ENCODE measurements at places on chromosomes 7 and 10.

DNA sequence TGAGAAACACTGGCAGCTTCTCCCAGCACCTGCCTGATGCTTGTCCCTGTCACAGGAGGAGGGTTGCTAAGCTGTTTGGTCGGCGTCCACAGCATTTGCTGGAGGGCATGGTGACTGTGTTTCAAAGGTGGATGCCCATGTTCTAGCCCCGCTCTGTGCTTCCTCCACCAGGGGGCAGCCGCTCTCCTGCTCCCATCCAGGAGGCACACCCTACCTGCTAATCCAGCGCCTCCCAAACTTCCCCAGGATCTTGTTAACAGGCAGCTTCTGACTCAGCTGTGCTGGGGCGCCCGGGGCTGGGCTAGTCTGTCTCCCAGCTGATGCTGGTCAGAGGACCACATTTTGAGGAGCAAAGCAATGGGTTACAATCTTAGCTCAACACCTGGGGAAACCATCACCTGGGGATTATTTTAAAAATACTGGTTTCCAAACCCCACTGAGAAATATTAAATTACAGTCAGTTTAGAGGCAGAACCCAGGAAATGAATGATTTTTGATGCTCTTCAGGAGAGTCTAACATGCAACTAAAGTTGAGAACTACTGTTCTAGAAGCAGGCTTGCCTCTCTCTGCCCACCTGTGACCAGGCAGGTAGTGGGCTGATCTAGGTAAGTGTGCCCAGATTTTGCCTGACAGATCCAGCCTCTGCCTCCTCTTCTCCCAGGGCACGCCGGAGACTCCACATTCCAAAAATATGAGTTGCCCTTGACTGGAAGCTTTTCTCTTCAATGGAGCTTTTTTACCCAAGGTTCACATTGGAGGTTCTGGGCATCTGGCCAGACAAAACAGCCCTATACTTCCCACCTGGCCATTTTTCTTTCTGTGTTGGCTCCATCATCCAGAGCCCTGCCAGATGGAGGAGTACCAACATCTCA is 92.7 kb upstream of the GPR26 start:
- peak; percentile 20 for DNase-seq

GRCh38 chr7:151008143-151008510 is 16.2 kb downstream of the ATG9B start:
- DNase-seq = peak; percentile 62

GRCh38 chr7:151673216-151673615 is 153.5 kb upstream of the RHEB start:
- no peak for DNase-seq

DNA sequence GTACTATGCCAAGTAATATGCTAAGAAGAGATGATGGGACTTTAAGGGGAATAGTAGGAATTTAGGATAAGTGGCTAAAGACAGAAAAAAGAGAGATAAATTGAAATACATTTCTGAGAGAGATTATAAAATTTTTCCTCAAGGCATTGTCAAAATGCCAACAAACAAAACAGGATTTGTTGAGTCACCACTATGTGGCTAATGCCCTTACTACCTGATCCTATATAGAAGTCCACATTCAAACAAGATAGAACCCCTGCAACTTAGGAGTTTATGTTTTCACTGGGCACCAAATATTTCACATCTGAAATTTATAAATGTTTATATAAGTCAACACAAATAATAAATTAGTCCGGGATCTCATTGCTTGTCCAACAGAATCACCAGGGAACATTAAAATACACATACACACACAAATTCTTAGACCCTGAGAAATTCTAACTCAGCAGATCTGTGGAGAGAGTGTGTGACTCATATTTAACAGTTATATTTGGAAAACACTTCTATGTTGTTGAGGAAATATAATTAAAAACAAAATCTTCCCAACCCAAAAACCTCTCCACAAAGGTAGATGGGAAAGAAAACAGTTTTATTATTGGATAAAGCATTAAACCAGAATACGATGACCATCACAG is 154.3 kb downstream of the PPP1R3A start:
- DNase-seq = no peak

DNA sequence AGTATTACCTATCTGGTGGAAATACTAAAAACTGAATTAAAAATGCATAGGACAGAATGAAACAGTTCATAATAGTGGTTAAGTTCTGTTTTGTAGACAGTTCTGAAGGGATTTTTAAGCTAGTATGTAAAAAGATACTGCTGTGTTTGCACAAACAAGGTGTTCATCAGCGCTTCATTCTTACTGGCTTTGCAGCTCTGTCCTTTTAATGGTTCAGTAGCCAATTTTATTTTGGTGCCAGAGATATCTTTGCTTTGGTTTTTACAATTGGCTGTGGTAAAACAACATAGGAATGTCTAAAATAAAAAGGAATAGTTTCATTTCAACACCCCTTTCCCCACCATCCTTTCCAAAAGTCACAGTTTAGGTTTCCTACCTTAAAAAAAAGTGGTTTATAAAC is 33.0 kb downstream of the STAM start:
- DNase-seq = no peak

DNA sequence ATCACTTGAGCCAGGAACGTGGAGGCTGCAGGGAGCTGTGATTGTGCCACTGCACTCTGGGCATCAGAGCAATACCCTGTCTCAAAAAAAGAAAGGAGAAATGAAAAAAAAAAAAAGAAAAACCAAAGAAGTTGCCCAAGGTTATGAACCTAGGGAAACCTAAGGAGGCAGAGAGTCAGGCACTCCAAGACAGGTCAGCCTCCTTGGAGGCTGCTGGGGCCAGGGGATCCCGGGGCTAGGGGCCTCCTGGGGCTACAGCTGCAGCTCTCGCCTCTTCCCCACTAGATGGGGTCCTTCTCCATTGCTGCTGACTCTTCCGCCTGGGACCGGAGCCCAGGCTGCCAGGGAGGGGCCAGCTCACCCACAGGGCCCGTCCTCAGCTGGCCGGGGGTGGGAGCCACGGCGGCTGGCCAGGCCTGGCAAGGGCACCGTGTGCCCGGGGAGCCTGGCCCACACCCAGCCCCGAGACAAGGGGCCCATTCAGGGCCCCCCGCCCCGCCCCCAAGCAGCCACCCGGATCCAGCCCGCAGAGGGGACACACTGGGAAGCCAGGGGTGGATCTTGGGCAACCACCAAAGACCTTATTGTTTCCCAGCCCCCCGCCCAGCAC is 1.7 kb upstream of the SPACDR start:
- no peak for DNase-seq

GRCh38 chr10:92573091-92573797 is 649 bp downstream of the IDE start:
- DNase-seq = peak; percentile 32

- DNase-seq = no peak
Measured at GRCh38 chr10:24209432-24209771, 464 bp downstream of the KIAA1217 start.

- peak; percentile 66 for DNase-seq
Measured at GRCh38 chr7:44618753-44619152, 12.3 kb downstream of the OGDH start.

GRCh38 chr10:125008689-125009638 is 67.0 kb downstream of the ZRANB1 start:
- DNase-seq = no peak

- DNase-seq = no peak
Measured at GRCh38 chr7:43878867-43879266, 9.6 kb upstream of the MRPS24 start.

DNA sequence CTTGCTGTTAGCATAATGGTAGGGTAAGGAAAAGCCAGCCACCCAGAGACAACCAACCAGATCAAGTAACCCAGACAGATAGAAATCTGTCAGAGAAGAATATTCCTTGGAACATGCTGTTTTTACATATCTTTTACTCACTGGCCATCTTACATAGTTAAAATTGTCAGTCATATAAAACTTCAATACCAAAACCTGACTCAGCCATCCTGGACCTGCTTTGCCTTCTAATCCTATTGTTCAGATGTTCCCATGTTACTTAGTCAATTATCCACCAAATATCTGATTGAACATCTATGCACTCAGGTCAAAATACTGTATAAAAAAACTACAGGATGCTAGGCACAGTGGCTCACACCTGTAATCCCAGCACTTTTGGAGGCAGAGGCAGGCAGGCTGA is 466.5 kb upstream of the NRP1 start:
- DNase-seq = no peak

DNA sequence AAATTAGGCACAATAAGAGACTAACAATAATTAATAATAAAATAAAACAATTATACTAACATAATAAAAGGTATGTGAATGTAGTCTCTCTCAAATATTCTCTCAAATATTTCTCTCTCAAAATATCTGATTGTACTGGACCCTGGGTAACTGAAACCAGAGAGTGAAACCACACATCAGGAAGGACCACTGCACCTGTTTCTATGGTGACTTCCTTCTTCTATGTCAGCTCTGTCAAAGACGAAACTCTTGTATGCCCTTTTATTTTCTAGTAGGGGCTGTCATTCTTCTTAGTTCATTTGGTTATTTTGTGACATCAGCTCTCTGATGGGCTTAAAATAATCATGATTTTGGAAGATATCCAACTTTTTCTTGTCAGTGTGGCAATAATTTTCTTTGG is 428.0 kb upstream of the TPK1 start:
- DNase-seq = no peak

- no peak for DNase-seq
Measured at GRCh38 chr7:110448918-110449317, 642.0 kb upstream of the LRRN3 start.

DNA sequence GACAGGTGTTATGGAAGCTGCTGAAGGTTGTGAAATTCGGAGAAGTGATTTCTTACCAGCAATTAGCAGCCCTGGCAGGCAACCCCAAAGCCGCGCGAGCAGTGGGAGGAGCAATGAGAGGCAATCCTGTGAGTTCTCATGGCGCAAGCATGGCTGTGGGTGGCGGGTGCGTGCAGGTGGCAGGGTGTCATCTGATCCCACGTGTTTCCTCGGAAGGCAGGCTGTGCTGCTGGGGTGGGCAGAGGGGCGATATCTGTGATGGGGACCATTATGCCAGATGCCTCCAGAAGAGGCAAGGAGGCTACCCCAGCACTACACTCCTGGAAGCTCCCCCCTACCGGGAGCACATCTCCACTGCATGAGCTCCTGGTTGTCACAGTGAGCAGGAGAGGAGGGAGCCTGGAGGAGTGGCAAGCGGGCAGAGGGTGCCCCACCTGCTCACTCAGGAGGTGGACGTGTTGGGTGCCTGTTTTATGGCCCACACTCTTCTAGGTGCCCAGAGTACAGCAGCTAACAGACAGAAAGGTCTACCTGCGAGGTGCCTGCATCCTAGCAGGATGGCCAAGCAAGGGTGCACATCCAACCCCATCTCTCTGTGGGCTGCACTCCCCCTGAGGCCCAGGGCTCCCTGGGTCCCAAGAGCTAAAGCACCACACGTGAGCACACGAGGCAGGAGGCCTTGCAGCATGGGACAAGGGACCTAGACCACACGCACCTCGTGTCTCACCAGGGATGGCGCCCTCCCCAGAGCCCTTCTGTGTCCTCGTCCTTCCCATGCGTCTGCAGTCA is 204.7 kb downstream of the EBF3 start:
- DNase-seq = no peak

DNA sequence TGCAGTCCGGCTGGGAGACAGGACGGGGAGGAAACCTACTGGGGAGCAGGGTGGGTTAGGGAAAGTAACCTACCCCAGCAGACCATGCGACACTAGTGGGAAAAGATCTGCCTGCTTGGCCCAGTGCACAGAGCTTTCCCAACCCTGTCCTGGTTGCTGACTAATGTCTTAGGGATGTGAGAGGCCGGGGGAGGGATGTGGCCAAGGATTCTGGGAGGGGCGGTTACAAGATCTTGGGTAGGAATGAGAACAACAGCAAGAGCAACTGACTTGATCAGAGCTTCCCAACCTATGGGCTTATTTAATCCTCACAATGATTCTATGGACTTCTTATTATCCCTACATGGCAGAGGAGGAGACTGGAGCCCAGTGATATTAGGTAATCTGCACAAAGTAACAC is 24.0 kb upstream of the EIF5AL1 start:
- DNase-seq = no peak

DNA sequence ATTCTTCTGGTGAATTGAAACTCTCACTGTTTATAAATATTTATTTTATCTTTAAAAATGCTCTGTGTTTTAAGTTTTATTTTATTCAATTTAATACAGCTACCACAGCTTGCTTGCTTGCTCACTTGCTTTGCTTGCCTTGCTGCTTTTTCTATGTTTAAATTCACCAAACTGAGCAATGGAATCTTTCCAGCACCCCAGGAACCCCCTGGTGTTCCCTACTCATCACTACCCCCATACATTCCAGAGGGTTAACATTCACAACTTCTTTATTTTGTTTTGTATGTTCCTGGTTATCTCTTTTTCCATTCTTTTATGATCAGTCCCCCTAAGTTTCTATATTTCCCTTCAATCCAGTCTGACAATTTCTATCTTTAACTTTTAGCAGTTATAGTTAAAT is 166.5 kb upstream of the COL1A2 start:
- DNase-seq = no peak

- DNase-seq = peak; percentile 2
Measured at GRCh38 chr10:35089611-35090161, 455 bp downstream of the CUL2 start.

DNA sequence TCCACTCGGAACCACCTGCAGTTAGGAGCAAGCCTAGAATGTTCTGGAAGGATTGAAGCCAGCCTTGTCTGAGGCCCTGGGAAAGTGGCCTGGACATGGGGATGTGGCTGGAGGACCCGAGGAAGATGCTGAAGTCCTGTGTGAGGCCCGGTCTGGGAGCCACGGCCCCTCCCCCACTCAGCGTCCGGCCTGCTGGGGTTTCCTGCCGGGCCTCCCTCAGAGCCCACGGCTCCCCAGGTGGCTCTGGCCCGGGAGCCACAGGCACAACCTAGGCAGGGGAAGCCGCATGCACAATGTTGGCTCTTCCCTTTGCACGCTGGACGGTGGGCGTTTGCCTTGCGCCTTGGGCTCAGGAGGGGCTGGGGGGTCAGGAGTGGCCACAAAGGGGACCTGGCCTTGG is 39.0 kb downstream of the UNCX start:
- no peak for DNase-seq

- no peak for DNase-seq
Measured at GRCh38 chr10:43622038-43622437, 15.8 kb downstream of the ZNF485 start.

DNA sequence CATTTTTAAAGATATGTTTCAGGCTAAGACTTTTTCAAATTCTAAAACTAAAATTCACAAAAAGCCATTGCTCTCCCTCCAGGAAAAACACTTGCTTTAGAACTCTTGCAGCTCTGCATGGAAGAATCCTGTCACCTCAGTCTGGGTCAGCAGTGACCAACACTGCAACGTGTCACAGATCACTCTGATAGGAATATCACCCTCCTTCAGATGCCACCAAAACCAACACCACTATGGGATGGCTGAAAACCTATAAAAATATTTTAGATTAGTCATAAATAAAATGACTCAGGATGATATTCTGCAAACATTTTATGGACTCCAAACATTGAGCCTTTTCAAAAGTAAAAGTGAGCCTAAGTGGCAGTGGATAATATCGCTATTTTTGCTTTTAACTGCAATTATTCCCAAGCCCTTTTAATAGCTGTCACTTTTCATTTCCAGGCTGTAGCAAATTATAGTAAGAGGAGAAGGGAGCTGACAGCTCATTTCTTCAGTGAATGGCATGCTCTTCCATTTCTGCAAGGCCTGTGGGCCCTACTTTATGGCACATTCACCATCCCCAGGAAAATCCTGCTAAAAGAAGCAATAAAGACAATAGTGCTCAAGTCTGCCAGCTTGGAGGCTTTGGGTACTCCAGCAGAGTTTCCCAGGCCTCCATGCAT is 21.3 kb downstream of the ELMO1 start:
- no peak for DNase-seq
